Retina (tissue), 1 donor: ENCODE measurements at places on chromosomes 11 and 22.

- DNase-seq = peak; percentile 13
These were observed 108.5 kb upstream of the ALX4 start for GRCh38 chr11:44418456-44418830.

DNA sequence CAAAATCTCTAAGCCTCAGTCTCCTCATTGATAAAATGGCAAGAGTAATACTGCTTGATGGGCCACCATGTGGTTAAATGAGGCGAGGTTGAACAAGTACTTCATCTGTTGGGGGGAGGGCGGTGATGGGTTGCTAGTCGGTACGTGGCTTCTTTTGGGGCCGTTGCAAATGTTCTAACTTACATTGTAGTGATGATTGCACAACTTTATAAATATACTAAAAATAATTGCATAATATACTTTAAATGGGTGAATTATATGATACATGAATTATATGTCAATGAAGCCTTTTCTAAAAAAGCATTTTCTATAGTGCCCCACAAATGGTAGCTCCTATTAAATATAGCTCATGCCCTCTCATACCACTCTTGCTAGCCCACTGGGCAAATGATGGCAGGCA, 6.5 kb downstream of the MS4A8 start:
- DNase-seq = no peak

GRCh38 chr11:72363112-72363511, 71.2 kb downstream of the CLPB start:
- no peak for DNase-seq

DNA sequence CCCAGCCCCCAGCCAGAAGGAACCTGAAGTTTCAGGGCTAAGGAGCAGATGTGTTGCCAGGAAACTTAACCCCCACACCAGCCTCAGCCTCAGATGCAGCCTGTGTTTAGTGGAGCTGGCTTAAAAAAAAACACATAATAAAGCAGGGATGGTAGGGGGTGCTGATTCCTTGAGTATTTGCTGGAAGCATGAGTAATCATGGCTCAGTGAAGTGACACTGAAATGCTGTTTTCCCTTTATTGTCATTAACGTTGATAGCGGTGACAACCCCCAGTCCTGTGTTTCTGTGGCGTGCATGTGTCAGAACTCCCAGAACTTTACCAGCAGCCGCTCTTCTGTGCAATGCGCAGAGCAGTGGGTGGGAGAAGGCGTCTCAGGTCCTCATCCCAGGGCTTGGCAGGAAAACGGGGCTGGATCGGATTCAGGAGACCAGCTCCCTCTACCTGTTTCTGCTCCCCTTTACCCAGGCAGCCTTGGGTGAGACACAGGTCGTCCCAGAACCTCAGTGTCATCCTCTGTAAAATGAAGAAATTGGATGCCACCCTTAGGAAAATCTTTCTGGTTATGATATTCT, 1282.1 kb downstream of the TBC1D22A start:
- no peak for DNase-seq

GRCh38 chr11:9625728-9626127, 38.1 kb upstream of the SWAP70 start:
- no peak for DNase-seq

GRCh38 chr22:23113067-23113846, 28.5 kb downstream of the RSPH14 start:
- no peak for DNase-seq

DNA sequence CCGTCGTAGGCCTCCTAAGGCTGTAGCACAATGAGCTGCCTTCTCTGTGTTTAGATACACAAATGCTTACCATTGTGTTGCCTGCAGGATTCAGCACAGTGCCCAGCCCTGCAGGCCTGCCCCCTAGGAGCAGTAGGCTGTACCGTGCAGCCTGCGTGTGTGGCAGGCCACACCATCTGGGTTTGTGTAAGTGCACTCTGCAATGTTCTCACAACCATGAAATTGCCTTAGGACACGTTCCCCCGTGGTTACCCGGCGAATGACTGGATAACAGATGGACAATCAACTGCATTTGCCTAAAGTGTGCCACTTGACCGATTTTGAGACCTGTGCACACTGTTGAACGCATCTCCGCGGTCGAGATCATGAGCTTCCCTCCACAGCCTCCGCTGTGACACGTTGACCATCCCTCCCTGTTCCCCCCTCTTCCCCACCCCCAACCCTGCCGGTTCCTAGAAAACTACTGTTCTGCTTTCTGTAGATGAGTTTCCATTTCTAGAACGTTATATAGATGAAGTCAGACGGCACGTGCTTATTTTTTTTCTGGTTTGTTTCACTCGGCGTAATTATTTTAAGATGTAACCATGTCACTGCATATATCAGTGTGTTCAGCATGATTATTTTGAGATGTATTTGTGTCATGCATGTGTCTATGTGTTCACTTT, 22.2 kb upstream of the CTSD start:
- DNase-seq = peak; percentile 38

GRCh38 chr22:47296405-47297260, 534.2 kb downstream of the TBC1D22A start:
- DNase-seq = no peak

GRCh38 chr22:33819743-33820142, 100.5 kb downstream of the LARGE1 start:
- DNase-seq = no peak

- no peak for DNase-seq
These were observed 918.8 kb upstream of the CHORDC1 start for GRCh38 chr11:91141655-91142054.

GRCh38 chr11:77637345-77638165, at the start of gene CLNS1A:
CLNS1A (minus strand) TSS chr11:77637794; CDS start chr11:77637714, 80 bp downstream.
- DNase-seq = peak; percentile 96

GRCh38 chr11:117789241-117789640, 7.8 kb downstream of the DSCAML1 start:
- DNase-seq = no peak

DNA sequence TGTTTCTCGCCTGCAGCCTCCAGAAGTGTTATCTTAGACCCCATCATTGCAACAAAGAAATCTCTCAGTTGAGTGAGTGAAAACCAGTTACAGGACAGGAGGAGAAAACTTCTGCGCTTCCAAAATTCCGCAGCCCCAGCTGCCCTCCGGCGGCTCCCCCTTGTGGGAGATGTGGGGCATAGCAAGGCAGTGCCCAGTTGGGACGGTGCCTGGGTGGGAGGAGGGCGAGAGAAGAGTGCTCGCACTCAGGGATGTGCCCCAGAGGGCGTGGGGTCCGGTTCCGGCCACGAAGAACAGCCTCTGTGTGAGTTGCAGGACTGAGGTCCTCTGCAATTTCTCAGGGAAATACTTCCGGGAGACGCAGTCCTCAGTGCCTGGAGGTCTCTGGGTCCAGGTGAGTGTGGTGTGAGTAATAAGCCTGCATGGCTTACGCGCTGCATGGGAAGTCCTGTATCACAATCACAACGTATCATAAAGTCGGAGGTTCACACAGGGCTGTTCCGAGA, 87.0 kb upstream of the BLID start:
- DNase-seq = peak; percentile 84
